ENCODE measurements at places on chromosomes 11 and 22. TPM values are rescaled to one million over a fixed set of nuclear protein-coding genes. Genes with fewer than 3 reads are reported as not detected.

The UBQLN3 gene
- total RNA-seq = not detected

The SHISA8 gene
- not detected for total RNA-seq

The SAA4 gene
- total RNA-seq = not detected

The TST gene
- 18.4 TPM for total RNA-seq

The AGBL2 gene
- 0.38 TPM for total RNA-seq

The GPR83 gene
- total RNA-seq = not detected

The TNNI2 gene
- not detected for total RNA-seq

The RAB39A gene
- 0.58 TPM for total RNA-seq

The RAB3IL1 gene
- total RNA-seq = 2.4 TPM

The NLRP10 gene
- total RNA-seq = 2.7 TPM

The PLAAT2 gene
- not detected for total RNA-seq

The CARD10 gene
- 22.4 TPM for total RNA-seq

The MRGPRF gene
- total RNA-seq = 0.38 TPM

The OTOG gene
- total RNA-seq = not detected

The TECTA gene
- total RNA-seq = 0.32 TPM

The SERPIND1 gene
- total RNA-seq = 0.17 TPM

The CTSW gene
- total RNA-seq = 0.40 TPM

The SIK2 gene
- 12.2 TPM for total RNA-seq

The OR5D13 gene
- not detected for total RNA-seq

The FIBIN gene
- total RNA-seq = 0.98 TPM

The NAALADL1 gene
- not detected for total RNA-seq

The SEPTIN3 gene
- total RNA-seq = not detected

The GAL3ST1 gene
- total RNA-seq = not detected

The RBFOX2 gene
- 97.6 TPM for total RNA-seq

The TBX1 gene
- 13.0 TPM for total RNA-seq

The OR9Q1 gene
- not detected for total RNA-seq

The OR8A1 gene
- not detected for total RNA-seq

The FBXO7 gene
- 89.5 TPM for total RNA-seq
